NCI-H2171 (cell line): ENCODE measurements at places on chromosomes 5 and 9.

DNA sequence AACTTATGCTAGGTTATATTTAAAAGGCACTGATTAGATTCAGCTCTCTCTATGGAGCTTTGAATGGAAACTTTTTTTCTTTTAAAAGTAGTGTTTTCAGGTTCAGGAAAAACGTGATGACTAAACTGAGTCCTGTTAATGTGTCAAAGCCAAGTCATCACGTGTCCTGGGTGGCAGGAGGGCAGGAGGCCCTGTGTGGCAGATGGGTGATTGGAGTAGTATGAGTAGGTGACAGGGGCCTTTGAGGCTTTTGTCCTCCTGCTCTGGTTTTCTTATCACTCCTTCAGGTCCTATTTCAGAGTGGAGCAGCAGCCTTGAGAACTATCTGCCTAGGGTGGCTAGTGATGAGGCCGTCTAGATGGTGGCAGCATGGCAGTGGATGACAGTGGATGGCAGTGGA, 17.7 kb upstream of the CARTPT start:
- DNase-seq, result no peak

- no peak for DNase-seq
Measured at GRCh38 chr5:83097689-83098231, 20.4 kb downstream of the XRCC4 start.

GRCh38 chr9:108562176-108562575, 293.6 kb downstream of the ACTL7B start:
- no peak for DNase-seq

DNA sequence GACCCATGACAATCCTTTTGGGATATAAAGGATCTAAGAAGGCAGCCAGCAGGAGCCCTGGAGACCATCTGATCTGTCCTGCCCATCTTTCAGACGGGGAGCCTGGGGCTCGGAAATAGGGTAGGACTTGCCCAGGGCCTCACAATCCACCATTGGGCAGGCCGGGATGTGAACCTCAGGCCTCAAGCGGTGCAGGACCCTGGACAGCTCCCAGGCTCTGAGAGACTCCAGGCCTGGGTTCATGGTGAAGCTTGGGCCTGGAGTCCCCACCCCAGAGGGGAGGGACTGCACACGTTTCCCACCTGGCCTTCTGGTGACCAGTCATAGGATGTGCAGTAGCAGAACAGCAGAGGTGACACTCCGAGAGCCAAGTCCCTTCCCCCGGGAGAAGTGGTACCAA, 36.6 kb upstream of the RAPGEF1 start:
- DNase-seq, result no peak

DNA sequence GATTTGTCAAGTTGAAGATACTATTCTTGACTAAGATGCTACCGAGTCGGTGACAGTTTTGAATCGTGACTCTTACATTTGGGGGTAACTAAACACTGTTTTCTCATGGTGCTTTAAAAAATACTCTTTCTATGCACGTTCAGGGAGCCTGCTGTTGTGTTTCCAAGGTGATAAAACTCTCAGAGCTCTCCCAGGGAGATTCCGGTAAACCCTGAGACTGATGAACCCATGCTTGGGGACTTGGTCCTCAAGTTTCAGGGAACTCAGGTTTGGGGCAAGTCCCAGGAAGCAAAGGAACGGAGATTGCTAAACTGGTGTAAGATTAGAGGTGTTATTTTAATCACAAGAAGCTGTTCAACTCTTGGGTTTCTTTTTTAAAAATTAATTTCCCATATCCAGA, 1.4 kb downstream of the GDA start:
- DNase-seq, result no peak

DNA sequence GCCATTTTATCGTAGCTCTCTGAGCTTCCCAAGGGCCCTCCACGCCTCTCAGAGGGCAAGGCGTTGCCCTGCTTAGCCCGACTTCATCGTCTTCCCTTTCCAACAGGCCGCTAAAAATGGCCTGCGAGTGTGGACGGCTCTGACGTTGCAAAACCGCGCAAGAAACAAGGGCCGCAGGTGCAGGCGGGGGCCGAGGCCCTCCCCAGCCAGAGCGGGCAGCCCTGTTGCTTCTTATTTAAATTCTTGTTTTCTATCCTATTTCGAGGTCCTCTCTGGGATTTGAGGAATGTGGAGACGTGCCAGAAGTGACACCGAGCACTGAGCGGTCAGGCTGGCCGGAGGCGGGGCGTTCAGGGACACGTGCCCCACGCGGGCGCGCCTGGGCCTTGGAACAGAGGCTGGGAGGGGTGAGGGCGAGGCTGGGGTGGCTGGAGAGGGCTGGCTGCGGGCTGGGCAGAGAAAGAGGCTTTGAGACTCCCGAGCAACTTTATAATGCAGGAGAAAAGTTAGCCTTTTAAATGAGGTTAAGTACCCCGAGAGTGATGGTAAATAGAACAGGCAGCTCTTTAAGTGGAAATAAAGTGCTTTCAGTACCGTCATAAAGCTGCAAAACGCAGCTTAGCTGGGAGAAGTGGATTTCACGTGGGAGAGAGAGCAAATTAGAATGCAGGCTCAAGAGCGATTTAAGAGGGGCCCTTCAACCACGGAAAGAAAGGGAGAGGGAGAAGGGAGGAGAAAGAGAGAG, 243.6 kb downstream of the AUH start:
- DNase-seq, result no peak

DNA sequence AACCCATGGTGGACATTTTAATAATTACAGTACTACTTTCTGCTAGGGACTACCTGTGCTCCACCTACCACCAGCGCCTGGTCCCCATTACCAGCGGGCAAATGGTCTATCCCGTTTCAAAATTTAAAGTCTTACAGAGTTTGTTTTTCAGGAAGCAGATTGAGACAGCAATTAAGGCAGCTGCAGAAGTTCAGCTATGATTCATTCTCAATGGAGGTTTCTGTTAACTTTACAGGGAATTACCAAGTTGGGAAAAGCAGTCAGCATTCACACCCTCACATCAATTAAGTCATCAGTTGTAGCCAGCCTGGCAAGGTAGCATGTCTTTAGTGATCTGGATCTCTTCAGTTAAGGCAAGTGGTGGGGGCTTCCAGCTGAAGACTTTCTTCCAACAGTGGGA, 410.6 kb upstream of the DAB2 start:
- DNase-seq, result no peak

DNA sequence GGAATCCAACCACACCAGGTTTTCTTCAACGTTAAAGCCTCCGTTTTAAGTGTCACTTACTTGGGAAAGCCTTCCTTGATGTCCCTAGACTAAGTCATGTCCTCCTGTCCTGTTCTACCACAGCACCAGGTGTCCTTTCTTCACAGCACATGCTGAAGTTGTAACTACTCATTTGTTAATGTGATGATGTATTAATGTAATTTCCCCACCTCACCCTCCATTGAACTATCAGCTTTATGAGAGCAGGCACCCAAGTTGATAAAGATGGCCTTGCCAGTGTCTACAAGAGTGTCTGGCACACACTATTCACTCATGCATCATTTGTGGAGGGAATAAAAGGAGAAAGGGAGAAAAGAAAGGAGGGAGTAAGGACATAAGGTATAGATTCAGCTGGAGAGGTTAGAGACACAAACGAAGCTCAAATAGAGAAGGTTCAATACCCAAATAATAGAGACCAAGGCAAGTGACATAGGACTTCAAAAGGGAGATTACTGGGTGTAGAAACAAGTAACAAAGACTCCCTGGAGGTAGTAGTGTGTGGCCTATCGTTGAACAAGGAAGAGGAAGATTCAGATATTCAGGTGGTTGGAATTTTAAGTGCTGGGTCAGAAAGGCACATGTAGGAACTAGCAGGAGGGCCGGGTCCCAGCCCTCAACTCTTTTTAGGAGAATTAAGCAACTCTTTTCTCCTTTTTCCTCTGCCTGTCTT, 6.6 kb downstream of the ITK start:
- DNase-seq, result no peak

DNA sequence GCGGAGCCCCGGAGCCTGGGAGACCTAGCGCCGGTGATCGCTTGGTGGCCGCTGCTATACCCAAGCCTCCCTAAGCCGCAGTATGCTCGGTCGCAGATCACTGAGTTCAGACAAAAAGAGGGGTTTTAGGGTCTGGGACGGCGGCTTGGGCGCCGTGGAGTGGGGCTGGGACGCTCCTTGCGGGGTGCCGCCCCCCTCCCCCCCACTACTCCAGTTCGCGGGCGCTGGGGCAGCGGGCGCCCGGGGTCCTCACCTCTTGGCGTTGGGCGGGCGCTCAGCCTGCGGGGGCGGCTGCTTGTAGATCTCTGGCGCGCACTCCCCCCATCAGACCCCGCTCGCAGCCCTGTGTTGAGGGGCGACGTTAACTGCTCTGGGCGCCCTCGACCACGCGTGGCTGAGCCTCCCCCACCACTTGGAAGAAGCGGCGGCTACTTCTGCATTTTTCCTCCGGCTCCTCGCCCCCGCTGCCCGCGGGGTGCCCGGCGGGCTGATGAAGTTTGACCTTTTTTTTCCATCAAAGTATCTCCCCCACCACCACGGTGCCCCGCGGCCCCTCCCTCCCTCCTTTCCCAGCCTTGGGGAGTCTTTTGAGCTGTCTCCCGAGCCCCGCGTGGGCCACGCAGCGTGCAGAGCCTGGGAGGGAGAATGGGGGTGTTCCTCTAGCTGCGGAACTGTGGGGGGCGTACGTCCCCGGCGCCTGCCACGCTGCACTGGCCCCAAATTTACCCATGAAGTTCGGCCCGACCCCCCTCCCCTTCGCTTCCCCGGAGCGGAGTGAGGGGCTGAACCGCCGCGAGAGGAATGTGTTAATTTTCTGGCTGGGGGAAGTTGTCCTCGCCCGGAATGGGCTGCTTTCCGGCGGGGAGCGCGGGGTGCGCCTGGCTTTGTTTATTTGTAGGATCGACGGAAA, 1.2 kb downstream of the CXXC5 start:
- DNase-seq, result no peak

- DNase-seq, result no peak
Measured at GRCh38 chr5:34957321-34957720, 28.0 kb downstream of the DNAJC21 start.

DNA sequence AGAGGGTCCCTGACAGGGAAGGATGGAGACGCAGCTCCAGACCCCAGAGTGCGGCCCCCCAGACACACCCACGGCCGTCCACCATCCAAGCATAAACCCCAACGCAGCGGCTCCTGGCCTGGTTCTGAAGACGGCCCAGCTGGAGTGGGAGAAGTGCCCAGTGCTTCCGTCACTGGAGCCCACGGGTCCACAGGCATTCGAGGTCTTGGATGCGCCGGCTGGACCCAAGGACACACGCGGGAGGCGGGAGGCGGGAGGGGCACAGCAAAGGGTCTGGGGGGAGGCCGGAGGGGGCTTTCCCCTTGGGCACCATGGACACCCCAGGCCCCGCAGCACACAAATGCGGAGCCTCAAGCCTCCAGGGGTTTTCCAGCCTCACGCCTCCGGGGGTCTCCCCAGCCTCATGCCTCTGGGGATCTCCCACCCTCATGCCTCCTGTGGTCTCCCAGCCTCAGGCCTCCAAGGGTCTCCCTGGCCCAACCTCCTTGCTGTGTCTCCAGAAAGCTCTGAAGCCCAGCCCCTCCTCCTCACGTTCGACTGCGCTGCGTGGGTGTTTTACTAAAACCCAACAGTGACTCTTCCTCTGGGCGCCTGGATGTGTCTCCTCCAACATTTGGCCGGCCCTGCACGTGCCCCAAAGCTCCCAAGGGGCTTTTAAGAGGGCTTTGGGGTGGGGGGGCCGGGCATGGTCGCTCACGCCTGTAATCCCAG, 15.2 kb downstream of the EXD3 start:
- no peak for DNase-seq

DNA sequence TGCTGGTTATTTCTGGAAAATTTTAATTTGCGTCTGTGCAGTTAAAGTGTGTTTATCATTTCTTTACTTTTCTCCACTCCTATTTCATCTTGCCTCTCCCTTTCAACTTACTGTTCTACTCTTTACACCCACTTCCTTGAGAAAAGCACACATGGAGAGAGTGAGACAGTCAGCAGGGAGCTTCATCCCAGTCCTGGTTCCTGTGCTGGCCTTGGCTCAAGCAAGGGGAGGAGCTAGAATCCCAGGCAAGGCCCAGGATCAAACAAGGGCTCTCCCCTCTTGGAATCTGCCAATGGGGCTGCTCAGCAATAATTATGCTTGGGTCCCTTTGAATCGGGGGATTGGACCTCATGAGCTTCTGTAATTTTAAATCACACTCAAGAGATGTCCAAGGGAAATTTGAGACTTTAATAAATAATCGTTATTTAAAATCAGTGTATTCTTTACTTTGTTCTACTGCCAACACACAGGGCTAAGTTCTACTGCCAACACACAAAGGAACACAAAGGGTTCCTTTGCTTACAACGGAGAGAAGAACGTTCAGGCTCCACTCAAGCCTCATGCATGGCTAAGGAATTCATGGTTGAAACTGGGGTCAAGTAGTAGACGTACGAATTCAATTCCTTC, 439.3 kb upstream of the DAB2 start:
- no peak for DNase-seq

DNA sequence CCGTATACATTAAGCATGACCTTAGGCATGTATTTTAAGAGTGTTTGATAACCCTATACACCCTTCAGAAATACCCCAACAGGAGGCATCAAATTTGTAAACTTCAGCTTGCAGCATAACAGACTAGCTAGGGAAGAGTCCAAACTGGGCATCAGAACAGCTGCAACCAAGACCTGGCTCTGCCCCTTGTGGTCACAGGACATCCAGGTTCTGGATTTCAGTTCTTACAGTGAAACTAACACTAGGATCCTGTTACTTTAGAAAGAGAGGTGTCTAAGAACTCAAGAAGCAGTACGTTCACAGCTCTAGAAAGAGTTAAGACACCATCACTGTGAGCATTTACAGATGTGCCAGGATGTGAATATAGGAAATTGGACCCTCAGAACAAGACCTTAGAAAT, 229.8 kb downstream of the BNC2 start:
- no peak for DNase-seq

- no peak for DNase-seq
Measured at GRCh38 chr9:138066049-138066448, 188.5 kb downstream of the CACNA1B start.

GRCh38 chr9:79575547-79575946, 3.8 kb downstream of the TLE4 start:
- no peak for DNase-seq

DNA sequence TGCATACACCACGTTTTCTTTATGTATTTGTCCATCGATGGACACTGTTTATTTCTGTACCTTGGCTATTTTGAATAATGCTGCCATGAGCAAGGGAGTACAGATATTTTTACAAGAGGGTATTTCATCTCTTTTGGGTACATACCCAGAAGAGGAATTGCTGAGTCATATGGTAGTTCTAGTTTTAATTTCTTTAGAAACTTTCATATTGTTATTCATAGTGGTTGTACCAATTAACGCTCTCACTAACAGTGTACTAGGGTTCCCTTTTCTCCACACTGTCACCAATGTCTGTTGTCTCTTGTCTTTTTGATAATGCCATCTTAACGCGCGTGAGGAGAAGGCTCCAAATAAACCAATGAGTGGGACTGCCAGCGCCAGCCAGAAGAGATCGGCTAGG, 257.6 kb upstream of the EDIL3 start:
- no peak for DNase-seq

- no peak for DNase-seq
Measured at GRCh38 chr5:106874974-106875373, 795.8 kb downstream of the EFNA5 start.

GRCh38 chr5:53246042-53246836, 136.7 kb upstream of the MOCS2 start:
- no peak for DNase-seq

GRCh38 chr5:60535198-60535597, 164.8 kb downstream of the DEPDC1B start:
- no peak for DNase-seq
